ENCODE measurements at places on chromosomes 6 and 20.

DNA sequence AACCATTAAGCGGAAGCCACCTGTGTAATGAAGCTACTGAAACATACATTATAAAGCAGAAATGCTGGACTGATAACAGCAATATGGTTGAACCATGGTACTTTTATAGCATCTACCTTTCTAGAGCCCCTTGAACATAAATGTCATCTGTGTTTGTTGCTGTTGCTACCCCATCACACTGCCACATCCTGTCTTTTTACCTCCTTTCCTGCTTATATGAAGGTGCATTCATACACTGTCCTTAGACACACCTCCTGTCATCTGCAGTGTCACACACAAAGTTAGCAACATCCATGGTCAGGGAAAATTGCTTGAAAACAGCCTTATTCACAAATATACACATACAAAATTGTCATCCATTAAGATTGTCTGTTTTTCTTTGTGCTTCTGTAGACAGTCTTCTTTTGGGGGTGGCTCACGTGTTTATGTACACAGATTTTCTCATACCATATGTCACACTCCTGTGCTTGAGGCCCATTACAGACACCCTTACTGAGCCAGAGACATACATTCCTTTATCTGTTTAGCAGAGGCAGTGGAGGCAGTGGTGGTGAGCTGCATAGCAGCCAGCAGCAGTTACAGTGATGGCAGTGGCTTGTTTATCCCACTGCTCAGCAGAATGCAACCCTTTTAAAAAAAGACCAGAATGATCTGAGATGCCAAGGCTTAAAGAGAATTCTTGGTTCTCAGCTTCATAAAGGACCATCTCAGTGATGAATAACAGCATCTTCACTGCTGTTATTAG lies 25.9 kb downstream of the C6orf62 start:
- no peak for DNase-seq

DNA sequence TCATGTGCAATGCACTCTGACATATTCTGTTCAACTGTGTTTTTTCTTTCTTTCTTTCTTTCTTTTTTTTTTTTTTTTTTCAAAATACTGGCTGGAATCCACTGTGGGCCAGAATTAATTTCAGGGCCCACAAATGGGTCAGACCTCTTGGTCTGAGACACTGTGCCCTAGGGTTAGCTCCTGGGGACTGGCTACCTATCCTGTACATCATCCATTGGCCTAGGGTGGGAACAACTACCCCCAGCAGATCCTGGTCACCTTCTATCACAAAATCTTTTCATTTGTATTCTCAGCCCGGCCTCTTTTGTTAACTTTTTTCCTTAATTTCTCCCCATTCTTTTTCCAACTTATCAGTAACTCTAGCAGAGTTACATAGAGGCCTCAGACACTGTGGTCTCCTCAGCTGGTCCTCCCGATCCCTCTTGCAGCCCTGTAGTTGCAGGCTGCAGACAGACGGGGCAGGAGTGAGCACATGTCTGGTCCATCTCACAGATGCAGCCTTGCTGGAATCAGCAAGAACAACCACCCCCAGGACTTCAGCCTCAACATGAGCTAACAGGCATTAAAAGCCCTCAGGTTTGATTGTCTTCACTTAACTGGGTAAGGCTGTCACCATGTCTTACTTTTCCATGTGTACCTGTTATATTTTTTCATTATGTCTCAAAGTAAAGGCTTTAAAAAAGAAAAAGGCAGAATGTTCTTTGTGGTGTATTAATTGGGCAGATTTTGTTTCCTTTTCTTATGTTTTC lies 41.3 kb downstream of the TXLNB start:
- DNase-seq, result no peak

DNA sequence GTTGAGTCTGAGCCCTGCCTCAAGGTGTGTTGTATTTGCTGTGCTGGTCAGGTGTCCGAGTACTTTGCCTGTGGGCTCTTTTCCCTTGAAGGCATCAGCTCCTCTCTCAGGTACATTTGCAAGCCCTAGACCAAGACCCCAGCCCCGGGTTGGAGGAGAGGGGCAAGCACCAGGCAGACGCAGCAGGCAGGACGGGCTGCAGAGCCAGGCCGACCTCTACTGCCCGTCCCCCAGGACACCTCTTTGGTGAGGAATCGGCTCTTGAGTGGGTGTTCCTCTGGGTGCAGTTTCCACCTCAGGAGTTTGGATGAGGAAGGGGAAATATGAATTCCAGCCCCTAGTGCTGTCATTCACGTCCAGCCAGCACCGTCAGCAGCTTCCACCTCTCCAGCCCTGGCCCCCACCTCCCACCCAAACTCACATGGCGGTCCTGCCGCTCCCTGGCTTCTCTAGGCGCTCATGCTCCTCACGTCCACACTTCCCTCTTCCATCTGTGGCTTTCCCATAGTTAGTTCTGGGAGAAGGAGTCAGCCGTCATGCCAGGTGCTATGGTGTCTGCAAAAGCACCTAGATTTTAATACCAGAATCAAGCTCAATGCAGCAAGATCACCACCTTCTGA lies 183.9 kb downstream of the DLL1 start:
- no peak for DNase-seq

GRCh38 chr6:6969761-6970223 lies 138.0 kb upstream of the RREB1 start:
- DNase-seq, result no peak

- DNase-seq, result no peak
Measured at GRCh38 chr6:133359256-133359655, 118.1 kb downstream of the EYA4 start.

DNA sequence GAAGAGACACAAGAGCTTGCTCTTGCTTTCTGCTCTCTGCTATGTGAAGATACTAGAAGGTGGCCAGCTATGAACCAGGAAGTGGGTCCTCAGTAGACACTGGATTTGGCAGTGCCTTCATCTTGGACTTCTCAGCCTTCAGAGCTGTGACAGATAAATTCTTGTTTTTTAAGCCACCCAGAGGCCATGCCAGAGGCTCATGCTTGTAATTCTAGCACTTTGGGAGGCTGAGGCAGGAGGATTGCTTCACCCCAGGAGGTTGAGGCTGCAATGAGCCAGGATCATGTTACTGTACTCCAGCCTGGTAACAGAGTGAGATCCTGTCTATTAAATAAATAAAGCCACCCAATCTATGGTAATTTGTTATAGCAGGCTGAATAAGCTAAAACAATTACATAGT lies 185.5 kb upstream of the SALL4 start:
- DNase-seq, result no peak

DNA sequence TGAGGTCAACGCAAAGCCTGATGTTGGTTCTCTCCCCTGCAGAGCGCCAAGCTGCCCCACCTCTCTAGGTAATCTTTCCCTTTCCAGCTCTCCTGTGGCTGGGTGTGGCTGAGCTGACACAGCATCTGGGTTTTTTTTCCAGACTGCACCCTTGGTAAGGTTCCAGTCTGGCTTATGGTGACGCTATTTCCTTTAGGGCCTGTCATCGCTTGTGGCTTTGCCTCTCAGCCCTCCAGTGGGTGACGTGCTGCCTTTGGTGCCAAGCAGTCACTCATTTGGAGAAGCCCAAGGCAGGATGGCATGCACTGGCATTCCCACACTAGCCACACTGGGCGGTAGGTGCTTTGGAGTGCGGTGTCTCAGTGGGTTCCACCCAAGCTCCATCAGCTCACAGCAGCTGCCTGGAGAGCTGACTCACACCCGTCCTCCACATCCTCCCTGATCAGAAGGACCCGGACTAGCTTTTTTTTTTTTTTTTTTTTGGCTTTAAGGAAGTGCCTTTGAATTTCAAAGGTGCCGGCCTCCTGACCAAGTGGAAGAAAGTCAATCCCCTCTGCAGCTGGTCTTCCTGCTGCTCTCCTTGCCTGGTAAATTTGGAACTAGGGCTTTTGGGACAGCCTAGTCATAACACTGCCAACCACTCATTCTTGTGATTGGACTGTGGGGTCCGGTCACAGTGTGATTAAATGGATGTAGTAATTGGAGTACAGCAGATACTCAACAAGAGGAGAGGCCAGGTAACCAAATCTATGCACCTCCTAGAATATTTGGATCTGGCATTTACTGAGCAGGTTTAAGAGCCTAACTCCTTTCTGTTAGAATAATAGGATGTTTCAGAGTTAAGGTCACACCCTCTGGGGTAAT lies 153.6 kb downstream of the CD83 start:
- no peak for DNase-seq

- DNase-seq, result no peak
Measured at GRCh38 chr20:44489223-44489622, 13.5 kb downstream of the TTPAL start.

- DNase-seq, result no peak
Measured at GRCh38 chr20:21633829-21634228, 71.6 kb upstream of the PAX1 start.

DNA sequence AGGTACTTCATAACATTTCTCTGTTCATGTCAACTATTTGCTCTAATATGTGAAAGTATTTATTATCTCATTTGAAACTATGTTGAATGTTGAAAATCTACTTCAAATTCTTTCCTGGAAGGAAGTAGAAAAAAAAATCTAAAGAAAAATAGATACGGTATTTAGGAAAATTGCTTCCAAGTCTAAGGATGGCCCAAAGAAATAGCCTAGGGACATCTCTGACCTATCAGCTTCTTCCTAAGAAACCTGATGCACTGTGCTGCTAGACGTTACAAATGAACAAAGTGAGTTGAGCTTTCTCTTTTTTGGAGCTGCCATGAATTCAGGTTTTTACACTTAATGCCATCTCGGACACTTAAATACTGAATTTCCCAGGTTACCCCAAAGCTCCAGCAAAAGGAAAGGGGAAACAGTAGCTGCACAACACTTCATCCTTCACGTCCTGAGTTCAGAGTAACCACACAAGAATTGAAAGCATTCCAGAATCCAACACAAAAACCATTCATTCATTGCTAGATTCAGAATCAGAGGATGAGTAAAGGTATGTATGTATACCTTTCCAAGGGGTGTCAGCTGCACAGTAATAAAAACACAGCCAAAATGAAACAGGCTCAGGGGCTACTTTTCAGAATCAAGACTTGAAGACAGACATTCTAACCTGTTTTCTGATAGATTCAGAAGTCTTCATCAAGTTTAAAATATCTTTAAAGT lies 7.9 kb downstream of the RMND1 start:
- no peak for DNase-seq

- DNase-seq, result no peak
Measured at GRCh38 chr20:50676858-50677257, 14.5 kb downstream of the RIPOR3 start.

DNA sequence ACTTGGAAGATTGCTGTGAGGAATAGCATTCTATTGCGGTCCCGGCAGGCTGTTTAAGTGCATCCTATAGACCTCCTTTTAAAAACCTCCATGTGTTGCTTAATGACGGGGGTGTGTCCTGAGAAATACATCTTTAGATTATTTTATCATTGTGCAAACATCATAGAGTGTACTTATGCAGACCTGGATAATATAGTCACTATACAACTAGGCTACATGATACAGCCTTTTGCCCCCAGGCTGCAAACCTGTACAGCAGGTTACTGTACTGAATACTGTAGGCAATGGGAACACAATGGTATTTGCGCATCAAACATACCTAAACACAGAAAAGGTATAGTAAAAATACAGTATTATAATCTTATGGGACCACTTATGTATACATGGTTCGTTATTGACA lies 175.6 kb downstream of the RNF144B start:
- DNase-seq, result no peak

DNA sequence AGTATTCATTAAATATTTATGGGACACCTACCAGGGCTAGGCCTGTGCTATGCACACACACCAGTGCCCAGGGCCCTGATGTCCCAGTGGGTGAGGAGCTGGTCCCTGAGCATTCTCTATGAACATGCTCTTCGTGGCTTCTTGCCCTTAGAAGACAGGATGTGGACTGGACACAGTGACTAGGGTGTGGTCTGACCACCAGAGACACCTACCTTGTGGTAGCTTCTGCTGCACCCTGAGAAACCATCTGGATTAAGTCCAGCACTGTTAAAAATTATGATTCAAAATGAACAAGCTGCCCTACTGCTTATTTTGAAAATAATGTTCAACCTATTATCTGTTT lies 112.9 kb upstream of the RPS6KA2 start:
- DNase-seq, result no peak

- no peak for DNase-seq
Measured at GRCh38 chr20:62770111-62770910, 26.0 kb upstream of the MRGBP start.

- no peak for DNase-seq
Measured at GRCh38 chr20:40192081-40192480, 497.0 kb downstream of the MAFB start.

DNA sequence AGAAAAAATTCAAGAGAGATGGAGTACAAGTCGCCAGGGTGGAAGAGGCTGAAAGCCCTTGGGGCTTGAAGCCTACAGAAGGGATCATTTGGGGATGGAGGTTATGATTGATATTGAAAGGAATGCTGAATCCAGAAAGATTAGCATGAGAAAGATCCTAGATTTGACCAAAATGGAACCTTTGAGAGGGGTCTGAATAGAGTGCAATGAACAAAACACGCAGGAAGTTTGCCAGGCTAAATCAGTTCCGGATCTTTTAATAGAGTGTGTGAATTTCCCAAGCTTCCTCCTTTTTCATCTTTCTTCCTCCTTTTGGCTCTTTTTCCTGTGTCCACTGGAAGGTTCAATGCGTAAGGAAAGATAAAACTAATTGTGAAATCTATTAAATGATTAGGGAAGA lies 15.3 kb downstream of the IPCEF1 start:
- DNase-seq, result no peak

DNA sequence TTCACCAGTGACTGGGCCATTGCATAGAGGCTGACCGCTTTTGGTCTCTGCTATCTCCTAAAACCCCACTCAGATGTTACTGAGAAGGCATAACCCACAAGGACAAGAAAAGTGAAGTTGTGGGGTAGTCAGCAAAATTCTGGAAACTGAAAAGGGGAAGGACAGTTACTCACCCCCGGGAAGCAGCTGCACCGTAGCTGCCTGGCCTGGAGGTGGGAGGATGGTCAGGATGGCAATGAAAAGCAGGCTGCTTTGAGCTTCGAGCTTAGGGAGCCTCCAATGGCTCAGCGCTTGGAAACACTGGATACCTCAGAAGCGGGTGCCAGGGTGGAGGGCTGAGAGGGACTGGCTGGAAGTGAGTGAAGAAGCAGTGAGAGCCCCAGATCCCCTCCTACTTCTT lies 56.0 kb downstream of the KCNK5 start:
- DNase-seq, result no peak

DNA sequence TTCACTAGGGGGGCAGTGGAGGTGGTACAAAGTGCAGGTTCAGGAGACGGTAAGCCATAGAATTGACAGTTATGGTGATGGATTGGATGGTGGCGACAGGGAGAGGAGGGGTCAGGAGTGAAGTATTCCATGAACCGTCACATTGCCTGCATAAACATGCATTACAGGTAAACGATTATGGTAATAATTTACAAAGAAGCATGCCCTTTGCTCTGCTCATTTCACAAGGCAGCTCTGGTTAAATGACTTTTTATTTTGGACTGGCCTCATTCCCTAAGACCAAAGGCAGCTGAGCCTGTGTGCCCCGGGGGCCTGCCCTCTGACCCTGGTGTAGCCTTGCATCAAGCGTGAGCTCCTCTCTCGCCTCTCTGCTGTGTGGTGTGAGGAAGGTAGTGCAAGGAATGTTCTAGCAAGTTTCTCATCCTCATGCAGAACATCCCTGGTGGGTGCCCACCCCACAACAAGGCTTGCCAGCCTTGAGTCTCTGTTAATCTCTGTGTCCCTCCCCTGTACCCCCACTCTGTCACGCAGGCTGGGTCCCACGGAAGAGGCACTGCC lies 59.0 kb downstream of the PPP1R14C start:
- no peak for DNase-seq
